ENCODE measurements at places on chromosomes 5 and 9.

GRCh38 chr5:10351199-10351905, 2.1 kb upstream of the MARCHF6 start:
- DNase-seq: peak; percentile 50

DNA sequence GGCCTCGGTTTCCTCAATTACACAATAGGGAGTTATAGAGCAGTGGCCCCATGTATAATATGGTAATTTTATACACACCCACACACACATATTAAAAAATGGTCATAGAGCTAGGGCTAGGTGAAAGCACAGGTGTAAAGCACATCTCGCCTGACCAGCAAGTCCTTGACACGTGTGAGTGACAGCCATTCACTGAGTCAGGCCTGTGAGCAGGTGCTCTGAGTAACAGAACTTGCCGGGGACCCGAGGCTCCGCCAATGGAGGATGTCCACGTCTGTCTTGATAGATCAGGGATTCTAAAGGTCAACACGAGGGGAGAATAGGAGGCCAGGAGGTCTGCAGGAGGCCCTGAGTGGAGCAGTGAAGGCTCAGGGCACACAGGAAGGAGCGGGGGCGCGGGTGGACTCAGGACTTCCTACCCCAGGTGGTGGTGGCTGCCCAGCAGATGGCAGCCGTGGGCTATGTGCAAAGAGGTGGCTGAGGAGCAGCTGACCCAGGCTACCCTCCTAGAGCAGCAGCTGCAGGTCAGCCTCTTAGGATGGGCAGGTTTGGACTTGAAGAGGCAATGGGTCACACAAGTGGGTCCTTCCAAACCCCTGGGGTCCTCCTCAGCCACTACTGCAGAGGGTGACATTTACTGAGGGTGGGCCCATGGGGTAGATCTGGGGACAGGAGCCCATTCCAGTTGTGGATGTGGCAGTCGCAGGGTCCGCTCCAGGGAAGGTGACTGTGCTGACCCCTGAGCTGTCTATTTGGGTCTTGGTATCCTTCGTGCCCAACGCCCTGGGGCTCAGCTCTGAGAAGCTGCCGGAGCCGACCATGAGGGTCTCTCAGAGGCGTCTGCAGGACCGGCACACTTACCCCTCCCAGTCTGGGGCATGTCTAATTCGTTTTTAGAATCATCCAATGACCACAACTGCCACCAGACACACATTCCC, 45.9 kb downstream of the PRRT1B start:
- DNase-seq: peak; percentile 29

DNA sequence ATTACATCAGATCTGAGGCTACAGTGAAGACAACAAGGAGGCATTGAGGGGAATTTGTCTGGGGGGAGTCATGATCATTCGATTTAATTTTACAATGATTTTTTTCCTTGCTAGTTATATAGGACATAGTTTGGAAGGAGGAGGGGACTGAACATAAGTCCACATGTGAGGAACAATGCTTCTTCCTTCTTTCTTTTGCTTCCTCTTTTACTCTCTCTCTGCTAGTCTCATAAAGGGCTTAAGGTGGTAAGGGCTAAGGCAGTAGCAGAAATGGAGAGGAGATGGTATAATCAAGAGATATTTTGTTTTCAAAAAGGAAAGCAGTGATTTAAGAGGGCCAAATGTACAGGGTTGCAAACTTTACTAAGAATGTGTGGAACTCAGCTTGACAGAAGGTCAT, 64.3 kb downstream of the GRIN3A start:
- no peak for DNase-seq

DNA sequence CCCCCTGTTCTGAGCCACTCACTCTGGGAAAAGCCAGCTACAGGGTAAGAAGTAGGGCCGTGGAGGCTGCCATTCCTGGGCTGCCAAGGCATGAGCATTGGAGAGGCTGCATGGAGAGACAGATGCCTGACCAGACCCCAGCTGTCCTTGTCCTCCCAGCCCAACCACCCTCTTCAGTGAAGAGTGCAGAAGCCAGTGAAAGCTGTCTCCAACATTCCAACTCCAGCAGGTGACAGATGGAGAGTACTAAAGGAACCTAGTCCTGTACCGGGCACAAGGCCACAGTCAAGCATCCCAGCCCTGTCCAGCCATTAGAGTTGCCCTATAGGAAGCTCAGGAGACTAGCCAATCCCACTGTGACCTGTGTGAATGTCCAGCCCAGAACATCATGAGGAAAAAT, 165.1 kb downstream of the DIRAS2 start:
- DNase-seq: no peak

- DNase-seq: no peak
Observed at GRCh38 chr9:137162505-137163364, 7.1 kb downstream of the LRRC26 start.

DNA sequence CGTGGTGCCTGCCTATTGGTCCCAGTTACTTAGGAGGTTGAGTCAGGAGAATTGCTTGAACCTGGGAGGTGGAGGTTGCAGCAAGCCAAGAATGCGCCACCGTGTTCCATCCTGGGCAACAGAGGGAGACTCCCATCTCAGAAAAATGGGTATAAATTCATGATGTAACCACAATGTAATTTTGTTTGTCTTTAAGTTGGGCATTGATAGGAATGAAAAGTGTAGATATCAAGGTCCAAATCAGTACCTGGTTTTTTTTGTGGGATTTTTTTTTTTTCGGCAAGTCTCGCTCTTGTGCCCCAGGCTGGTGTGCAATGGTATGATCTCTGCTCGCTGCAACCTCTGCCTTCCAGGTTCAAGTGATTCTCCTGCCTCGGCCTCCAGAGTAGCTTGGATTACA, 7.4 kb downstream of the NPM1 start:
- DNase-seq: no peak

DNA sequence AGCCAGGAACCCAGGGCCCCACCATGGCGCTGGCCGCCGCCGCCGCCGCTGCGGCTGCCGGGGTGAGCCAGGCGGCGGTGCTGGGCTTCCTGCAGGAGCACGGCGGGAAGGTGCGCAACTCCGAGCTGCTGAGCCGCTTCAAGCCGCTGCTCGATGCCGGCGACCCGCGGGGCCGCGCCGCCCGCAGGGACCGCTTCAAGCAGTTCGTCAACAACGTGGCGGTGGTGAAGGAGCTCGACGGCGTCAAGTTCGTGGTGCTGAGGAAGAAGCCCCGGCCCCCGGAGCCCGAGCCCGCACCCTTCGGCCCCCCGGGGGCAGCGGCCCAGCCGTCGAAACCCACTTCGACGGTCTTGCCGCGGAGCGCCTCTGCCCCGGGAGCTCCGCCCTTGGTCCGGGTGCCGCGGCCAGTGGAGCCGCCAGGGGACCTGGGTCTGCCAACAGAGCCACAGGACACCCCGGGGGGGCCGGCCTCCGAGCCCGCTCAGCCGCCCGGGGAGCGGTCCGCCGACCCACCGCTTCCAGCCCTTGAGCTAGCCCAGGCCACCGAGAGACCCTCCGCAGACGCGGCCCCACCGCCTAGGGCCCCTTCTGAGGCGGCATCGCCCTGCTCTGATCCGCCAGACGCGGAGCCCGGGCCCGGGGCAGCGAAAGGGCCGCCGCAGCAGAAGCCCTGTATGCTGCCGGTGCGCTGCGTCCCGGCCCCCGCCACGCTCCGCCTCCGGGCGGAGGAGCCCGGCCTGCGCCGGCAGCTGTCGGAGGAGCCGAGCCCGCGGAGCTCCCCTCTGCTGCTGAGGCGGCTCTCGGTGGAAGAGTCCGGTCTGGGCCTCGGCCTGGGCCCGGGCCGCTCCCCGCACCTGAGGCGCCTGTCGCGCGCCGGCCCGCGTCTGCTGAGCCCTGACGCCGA, 749 bp downstream of the SOWAHA start:
- no peak for DNase-seq

GRCh38 chr5:181212934-181213333, 7.9 kb upstream of the TRIM7 start:
- no peak for DNase-seq

GRCh38 chr5:10555277-10555684, 8.6 kb upstream of the ANKRD33B start:
- no peak for DNase-seq

DNA sequence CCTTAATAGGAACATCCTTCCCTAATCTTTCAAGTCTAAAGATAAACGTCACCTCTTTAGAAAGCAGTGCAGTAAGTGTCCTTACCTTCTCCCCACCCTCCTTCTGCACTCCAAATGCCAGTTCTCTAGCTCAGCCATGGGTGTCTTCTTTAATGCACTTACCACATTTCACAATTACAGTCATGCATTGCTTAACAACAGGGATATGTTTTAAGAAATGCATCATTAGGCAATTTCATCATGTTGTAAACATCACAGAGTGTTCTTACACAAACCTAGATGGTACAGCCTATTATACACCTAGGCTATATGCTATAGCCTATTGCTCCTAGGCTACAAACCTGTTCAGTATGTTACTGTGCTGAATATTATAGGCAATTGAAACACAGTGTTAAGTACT, 91.2 kb downstream of the RFX3 start:
- no peak for DNase-seq

- DNase-seq: no peak
Observed at GRCh38 chr9:111360881-111361280, 30.9 kb upstream of the OR2K2 start.

- no peak for DNase-seq
Observed at GRCh38 chr9:83385317-83385716, 152.9 kb downstream of the FRMD3 start.

- no peak for DNase-seq
Observed at GRCh38 chr5:32233696-32234447, 59.8 kb upstream of the GOLPH3 start.

GRCh38 chr9:9631284-9631683, 981.5 kb downstream of the PTPRD start:
- no peak for DNase-seq

DNA sequence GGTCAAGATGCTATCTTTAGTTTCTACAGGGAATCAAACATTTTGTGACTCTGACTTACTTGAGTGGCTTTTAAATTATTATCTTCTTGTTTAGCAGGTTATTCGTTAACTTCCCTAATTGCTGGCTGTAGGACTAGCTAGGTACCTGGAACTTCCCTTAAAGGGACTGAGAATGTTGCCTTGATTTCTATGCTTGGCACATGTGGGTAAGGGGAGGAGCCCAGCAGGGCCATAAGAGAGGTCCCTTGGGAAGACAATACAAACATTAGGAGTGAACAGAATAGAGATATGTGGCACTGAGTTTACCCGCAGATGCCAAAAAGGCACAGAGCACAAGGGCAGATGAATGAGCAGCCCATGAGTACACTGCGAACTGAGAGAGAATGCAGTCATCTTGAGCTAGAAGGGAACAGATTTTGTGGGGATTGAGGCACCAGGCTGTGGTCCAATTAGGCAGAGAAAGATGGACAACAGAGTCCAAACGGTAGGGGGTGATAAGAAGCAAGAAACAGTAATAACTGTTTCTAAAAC, 9.8 kb downstream of the CKMT2 start:
- DNase-seq: no peak

DNA sequence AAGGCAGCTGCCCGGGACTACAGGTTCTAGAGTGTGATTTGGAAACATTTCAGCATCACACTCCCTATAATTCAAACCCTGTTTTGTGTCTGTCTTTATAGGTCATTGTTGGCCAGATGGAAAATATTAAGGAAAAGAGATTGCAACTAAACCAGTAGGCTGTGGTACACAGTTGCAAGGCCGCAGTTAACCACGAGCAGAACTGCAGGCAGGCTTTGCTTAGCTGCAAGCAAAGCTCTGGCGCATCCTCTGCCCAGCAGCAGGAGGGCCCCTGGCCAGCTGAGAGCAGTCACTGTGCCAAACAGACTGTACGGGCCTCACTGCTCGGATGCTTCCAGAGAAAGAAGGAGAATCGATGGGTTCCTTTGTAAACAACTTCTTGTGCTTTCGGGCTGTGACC, 204.5 kb downstream of the DENND1A start:
- DNase-seq: no peak

DNA sequence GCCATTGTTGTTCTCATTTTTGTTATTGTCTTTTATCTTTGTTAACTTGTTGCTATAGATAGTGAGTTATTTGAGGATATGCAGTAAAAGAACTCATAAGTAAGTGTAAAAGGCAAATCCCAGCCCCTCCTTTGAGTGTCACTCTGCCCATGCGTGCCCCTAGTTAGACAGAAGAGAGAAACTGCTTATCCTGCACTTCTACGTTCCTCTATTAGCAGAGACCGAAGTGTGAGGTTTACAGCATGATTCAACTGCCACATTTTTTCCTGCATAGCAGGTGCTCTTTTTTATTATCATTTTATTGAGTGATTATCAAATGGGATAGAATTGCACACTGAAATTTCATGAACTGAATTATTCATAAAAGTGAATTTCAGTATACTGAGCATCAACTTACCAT, 12.0 kb upstream of the DNAH5 start:
- no peak for DNase-seq

DNA sequence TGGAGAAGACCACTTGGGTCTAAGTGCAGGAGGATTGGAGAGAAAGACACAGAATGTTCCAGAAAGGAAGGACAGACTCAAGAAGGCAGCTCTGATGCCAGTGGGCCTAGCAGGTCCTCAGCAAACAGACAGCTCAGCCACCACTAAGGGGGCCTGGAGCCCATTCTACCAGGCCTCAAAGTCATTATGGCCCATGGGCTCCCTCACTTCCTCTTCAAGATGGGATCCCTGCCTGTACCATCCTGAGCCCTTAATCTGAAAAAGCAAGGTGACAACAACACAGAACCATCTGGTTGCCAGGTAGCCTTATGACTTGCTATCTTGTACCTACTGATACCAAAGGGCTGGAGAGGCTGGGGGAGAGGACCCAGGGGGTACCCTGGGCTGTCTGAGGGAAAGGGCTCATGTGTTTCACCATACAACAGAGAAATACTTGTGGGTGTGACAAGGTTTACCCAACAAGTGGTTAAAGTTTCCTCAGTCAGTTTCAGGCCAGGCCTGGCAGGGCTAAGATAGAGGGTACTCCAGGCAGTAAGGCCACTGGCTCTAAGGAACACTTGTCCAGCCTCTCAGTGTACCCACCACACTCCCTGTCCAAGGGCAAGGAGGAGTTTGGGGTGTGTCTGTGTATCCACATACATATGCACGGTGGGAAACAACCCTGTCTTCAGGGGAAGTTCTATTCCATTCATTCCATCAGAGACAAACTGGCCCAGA, 30.7 kb downstream of the TCF7 start:
- DNase-seq: no peak

DNA sequence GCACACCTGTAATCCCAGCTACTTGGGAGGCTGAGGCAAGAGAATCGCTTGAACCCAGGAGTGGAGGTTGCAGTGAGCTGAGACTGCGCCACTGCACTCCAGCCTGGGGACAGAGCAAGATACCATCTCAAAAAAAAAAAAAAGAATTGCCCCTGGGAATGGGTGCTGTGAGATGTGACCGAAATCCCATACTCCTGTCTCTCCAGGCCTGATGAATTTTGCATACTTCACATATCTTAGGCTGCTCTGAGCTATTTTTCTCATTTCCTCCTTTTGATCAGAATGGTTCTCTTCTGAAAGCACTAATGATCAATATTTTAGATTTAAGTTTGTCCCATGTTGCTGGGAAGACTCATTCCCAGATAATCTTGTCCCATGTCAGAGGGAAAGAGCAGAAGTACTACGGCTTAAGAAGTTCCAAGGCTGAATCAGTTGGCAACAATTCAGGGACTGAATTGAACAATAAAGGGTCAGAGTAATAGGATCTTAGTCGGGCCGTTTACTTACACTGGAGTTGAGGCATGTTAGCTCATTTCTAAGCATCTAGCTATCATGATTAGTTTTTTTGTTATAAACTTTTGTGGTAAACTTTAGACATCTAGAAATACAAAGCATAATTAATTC, 44.2 kb upstream of the TENT2 start:
- no peak for DNase-seq

GRCh38 chr5:151153300-151153699, 4.3 kb downstream of the ANXA6 start:
- DNase-seq: no peak
